ENCODE measurements at places on chromosomes 11 and 22.
A peak's percentile ranks its signal among the peaks of the same experiment; 100 is the strongest.

DNA sequence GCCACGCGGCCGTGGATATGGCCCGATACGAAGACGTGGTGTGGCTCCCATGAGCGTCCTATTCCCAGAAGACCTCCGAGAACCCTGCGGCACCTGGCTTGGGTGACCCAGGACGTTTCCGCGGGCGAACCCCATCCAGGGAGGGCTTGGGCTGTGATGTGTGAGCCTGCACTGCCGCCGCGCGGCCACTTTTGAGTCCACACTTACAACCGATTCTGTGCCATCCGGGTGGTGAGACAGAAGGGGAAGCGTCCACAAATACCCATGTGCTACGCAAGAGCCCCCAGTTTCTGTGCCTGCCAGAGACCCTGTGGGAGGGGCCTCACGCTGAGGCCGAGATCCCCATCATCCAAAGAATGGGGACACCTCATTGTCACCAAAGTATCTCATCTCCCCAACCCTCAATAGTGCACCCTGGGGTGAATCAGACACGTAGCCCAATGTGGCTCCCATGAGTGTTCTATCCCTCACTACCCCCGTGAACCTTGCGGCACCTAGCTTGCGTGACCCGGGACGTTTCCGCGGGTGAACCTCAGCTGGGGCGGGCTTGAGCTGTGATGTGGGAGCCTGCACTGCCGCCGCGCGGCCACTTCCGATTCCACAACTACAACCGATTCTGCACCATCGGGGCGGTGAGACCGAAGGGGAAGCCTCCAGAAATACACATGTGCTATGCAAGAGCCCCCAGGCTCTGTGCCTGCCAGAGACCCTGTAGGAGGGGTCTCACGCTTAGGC, 4.6 kb upstream of the H19 start:
- DNase-seq, result no peak

- peak; percentile 85 for DNase-seq
Observed at GRCh38 chr11:95231881-95232605, 1.0 kb upstream of the SESN3 start.

- no peak for DNase-seq
Observed at GRCh38 chr11:78386215-78386941, 31.2 kb downstream of the GAB2 start.

GRCh38 chr11:64234647-64235379, 429 bp downstream of the VEGFB start:
- no peak for DNase-seq

DNA sequence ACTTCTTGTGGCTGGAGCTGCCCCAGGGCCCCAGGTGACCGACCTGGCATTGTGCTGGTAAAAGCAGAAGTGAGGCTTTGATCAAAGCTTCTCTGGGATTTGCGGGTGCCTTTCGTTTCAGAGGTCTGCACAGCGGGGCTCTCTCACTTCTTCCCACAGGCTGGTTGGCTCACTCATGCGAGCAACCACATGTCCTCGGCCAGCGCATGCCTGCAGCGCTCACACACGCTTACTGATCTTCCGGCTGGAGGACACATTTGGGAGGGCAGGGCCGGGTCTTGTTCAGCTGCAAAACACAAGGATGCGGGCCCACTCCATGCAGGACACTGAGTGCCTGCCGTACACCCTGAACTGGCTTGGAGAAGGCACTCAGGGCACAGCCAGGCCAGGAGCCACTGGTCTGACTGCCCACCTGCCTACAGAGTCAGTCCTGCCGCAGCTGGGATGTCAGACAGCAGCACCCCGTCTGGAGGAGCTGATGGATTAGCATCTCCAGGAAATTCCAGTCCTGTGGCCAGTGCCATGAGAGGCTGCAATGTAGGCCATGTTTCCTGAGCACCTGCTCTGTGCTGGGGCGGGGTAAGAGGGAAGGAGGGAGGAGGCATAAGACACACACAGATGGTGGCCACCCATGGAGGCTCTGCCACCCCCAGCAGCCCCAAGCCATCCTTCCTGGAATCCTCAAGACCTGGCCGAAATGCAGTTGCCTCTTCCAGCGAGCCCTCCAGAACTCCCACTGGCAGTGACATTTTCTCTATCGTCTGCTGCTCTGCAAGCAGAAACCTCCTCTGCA, 1383.2 kb downstream of the BRD1 start:
- DNase-seq, result no peak

DNA sequence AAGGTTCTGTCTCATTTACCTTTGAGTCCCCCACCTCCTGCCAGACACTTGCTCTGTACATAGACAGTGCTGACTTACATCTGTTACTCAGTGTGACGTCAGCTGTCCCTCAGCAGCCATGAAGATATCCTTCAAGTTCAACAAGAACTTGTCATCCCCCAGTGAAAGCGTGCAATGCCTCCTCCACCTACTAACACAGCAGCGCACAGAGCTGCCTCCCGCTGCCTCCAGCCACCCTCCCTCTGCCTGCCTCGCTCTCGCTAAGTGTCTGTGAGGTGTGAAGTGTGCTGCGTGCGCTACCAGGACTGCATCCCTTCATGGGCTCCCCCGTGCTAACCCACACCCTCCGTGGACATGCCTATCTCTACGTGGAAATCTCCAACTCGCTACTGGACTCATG, 621.4 kb downstream of the BRD1 start:
- DNase-seq, result no peak

DNA sequence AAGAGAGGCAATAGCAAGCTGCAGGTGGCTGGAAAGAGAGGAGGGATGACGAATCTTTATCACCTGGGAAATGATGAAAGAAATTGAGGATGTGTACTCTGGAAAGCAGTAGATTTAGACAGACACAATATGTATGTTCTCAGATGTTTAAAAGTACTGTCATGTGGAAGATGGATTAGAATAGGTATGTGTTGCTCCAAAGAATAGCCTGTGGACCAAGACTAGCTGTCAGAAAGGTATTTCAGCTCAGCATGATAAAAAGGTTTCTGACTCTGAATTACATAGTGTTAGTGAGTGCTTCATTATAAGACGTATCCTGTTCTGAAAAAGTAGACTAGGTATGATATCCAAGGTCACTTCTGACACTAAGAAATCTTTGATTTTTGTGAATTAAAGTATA, 322.4 kb downstream of the CNTN5 start:
- no peak for DNase-seq

DNA sequence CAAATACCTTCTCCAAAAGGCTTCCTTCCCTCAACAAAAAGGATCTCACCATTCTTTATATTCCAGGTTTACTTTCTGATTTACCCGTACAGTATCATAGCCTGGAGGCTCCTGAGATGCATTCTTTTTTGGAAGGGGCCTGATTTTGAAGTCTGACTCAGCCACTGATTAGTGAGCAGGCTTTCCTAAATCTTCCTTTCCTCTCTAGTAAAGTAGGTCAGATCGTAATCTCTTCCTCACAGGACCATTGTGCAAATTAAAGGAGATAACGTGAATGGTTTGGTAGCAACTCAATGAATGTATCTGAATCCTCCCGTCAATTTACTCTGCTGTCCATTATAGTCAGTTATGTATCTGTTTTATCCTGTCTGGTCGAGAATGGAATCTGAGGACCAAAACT, 227.7 kb upstream of the ANO5 start:
- DNase-seq, result no peak

GRCh38 chr11:9518835-9519410, 54.5 kb upstream of the WEE1 start:
- no peak for DNase-seq

GRCh38 chr11:117424781-117425180, 97.1 kb downstream of the CEP164 start:
- DNase-seq, result no peak

DNA sequence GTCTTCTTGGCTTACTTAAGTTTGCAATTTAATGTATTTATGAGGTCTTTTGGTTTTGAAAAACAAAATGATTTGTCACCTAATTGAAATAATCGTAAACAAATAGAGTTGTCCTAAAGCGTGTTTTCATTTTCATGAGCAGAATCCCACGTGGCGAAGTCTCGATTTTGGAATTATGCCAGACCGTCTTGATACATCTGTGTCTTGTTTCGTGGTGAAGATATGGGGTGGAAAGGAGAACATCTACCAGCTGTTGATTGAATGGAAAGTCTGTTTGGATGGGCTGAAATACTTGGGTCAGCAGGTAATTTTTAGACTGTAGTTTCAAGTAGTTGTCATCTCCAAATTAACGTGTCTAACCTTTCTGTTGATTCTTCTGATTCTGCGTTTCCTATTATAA, 64.7 kb downstream of the UVRAG start:
- no peak for DNase-seq

GRCh38 chr11:79471071-79471844, 30.4 kb upstream of the TENM4 start:
- no peak for DNase-seq

DNA sequence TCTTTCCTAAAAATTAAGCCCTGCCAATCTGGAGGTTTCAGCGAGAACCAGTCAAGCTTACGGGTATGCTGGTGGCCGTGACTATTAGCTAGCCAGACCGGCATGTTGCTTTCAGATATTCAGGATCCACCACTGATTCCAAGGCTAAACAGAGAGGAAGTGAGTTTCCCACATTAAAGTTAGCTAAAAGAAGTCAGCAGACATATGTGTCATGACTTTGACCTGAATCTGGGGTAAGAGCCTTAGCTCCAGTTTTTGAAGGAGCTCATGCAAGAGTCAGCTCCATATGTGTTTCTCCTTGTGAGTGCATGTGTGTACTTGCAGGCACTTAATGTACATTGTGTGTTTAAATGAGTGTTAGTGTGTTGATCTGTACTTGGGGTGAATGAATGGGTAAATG, 1.4 kb downstream of the ZFPL1 start:
- DNase-seq, result no peak

- peak; percentile 29 for DNase-seq
Observed at GRCh38 chr11:122099374-122100036, 16.5 kb downstream of the BLID start.

- DNase-seq, result peak; percentile 50
Observed at GRCh38 chr11:79437981-79438630, 2.7 kb downstream of the TENM4 start.

- DNase-seq, result no peak
Observed at GRCh38 chr22:41576877-41577276, 12.8 kb downstream of the PMM1 start.

GRCh38 chr11:93614173-93614722, 47.2 kb upstream of the CEP295 start:
- DNase-seq, result no peak

- no peak for DNase-seq
Observed at GRCh38 chr11:44784436-44784760, 57.6 kb downstream of the TSPAN18 start.

DNA sequence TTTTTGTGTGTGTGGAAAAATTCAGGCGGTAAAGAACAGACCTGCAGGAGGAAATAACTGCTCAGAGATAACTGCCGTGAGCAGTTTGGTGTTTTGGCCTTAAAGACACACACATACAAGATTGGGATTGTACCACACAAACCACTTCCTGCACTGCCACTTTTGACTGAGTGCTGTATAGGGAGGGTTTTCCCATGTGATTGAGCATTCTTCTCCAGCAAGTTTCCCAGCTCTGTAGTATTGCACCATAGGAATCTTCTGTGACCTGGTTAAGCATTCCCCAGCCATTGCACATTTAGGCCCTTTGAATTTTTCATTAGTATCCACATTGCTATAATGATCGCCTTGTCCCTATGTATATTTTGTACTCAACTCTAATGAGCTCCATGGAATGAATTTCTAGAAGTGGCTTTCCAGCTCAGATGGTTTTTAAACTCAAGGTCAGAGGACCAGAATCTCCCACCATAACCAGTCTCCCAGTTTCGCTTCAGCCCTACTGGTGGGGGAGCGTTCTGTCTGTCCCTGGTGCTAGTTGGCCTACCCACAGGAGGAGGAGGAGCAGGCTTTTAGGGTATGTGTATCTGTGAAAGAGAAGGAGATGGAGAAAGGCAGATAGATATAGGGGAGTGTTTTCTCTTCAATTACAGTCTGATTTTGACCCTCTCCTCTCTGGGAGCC, 9.3 kb downstream of the CD82 start:
- no peak for DNase-seq

DNA sequence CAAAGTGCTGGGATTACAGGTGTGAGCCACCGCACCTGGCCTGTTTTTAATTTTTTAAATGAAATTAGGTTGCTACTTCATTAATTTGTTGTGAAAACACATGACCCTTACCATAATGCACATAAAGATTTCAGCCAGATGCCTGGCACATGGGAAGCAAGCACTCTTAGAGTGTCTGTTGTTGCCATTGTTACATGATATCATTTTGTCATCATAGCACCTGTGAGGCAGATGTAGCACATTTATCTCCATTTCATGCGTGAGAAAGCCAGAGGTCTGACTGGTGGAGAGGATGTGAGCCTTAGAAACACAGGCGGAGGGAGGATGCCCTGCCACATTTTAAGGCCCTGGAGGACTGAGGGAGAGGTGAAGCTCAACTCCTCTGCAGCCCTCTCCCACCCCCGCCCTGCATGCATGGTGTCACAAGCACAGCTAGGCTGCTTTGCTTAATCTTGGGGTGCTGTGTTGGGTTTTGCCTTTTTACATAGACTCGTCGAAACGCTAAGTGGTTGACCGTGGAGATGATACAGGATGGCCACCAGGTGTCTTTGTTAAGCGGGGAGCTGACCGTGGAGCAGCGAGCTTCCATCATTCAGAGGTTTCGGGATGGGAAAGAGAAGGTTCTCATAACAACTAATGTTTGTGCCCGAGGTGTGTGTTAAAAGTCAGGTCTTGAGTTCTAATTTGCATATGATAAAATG, 14.0 kb downstream of the DDX25 start:
- no peak for DNase-seq

DNA sequence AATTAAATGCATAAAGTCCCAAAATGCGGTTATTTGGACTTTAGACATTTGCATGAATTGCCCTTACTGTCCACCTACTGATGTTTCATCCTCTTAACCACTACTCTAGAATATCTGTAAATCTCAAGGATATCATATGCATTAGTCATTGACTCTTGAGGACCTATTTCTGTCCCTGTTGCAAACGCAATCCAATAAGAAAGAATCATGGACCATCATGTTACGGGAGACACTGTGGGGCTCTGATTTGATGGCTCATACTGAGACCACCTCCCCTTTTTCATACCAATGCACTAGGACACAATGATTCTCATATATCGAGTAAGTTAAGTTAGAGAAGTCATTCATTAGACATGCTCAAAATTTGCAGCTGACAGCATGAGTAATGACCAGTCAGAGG, 14.4 kb downstream of the POU2AF2 start:
- DNase-seq, result no peak

DNA sequence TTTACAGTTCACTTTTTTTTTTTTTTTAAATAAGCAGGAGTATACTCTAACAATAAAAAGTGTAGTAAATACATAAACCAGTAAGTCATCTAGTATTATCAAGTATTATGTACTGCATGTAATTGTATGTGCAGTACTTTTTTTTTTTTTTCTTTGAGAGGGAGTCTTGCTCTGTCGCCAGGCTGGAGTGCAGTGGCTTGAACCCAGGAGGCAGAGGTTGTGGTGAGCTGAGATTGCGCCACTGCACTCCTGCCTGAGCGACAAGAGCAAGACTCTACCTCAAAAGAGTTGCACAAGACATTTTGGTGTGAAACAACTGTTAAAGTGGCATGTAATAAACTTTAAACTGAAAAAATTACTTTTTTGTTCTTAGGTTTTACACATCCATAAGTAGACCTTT, 16.7 kb downstream of the BCL2L13 start:
- DNase-seq, result no peak

Measured in dorsolateral prefrontal cortex (tissue), 122 donors.